ENCODE measurements at places on chromosomes 11 and 22.

GRCh38 chr11:99383648-99384245 is 363.0 kb downstream of the CNTN5 start:
- no peak for DNase-seq

- no peak for DNase-seq
Observed at GRCh38 chr11:12017243-12017678, 8.8 kb upstream of the DKK3 start.

- DNase-seq, result no peak
Observed at GRCh38 chr11:85857098-85857497, 1.9 kb downstream of the CCDC83 start.

DNA sequence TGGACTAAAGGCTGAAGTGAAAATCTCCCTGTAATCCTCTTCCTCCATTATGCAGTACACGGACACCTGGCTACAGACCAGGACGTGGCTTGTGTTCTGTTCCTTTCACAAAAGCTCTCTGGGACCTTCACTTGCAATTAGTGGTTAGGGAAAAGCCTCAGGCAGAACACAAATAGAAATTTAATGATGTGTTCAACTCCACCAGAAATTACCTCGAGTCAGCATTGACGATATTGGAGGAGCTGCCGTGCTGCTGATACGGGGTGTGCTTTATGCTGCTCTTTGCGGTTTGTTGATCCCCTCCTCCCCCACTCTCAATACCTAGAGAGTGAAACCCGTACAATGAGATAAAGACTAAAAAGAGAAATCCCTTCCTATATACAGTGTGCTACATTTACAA is 48.9 kb downstream of the POLD3 start:
- DNase-seq, result no peak

DNA sequence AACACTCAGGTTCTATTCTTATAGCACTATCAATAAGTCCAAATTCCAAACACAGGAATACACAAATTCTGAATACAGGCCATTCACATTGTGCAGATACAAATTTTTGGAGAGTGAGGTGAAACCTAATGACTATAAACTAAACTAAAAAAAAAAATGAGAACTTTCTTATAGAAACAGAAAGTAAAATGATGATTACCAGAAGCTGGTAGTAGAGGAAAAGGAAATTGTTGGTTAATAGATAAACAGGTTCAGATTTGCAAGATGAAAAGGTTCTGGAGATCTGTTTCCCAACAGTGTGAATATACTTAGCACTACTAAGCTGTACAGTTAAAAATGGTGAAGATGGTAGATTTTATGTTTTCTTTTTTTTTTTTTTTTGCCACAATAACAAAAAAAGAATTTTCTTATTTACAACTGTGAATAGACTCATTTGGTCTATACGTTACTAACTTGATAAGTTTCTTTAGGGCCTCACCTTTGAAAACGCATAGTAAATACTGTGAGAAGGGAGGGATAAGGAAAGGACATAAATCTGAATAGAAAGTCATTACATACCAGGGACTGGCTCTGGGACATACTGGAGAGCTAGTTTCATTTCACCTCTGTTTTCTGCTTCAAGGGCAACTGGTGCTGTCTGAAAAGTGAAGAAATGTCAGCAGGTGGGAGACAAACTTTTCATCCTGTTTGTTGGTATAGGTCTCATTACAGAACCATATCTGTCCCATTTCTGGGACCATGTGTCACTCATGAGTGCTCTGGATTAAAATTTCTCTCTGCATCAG is 14.2 kb upstream of the CCDC89 start:
- no peak for DNase-seq

GRCh38 chr22:44659140-44659539 is 42.9 kb upstream of the PRR5 start:
- no peak for DNase-seq

DNA sequence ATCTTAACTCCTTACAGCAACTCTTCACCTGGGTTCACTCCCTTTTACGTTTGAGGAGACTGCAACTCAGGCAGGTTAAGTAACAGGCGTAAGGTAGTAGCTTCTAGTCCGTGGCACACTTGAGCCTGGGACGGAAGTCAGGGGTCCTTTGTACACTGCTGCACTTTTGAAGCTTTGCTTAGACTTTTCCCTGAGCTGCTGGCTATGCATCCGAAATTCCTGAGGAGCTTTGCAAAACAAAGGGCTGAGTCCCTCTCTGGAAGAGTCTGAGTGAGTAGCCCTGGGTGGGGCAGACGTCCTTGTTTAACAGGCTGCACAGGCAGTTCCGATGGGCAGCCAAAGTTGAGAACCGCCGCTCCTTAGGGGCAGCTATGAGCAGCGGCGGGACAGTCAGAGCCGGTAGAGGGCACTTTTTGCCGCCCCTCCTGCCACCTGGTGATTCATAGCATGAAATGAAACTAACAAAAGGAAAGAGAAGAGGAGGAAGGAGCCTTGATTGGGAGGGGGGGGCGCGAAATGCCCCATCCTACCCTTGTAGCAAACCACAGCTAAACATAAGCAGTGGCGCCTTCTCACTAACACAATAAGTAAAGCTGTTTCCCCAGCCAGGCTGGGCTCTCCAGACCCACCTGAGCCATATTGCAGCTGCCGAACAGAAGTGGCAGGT is 1.4 kb downstream of the TMEM109 start:
- peak; percentile 77 for DNase-seq

DNA sequence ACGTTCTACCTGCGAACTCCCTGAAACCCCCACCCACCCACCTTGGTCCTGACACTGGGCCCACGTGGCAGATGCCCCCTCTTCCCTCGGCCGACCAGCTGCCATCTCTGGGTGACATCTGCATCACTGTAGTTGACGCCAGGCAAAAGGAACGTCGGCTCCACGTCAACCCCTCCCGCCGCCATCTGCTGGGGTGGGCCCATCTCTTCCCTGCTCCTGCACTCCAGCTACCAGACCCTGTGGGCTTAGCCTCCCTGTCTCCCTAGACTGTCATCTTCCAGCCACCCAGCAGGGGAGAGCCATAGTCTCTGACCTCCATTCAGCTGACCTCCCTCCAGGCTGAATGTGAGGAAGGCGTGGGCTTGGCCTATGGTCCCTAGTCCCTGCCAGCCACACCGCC is 21.4 kb downstream of the CHID1 start:
- no peak for DNase-seq

DNA sequence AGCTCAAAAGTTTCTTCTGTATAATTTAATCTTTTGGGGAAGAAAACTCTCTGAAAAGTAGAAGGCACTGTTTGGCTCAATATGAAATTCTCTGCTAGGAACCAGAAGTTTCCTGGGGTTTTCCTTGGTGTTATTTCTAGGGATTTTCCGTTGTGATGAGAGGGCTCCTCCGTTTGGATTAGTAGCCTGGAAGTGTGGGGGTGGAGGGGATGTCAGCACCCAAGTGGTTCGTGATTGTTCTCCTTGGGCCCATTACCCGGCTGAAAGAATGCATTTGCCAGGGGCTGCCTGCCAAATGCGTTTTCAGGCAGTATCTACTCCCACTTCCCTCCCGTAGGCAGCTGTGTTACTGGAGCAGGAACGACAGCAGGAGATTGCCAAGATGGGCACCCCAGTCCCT is 4.3 kb downstream of the SF3B2 start:
- DNase-seq, result peak; percentile 35

- no peak for DNase-seq
Observed at GRCh38 chr22:49013707-49014106, 814.0 kb downstream of the BRD1 start.

DNA sequence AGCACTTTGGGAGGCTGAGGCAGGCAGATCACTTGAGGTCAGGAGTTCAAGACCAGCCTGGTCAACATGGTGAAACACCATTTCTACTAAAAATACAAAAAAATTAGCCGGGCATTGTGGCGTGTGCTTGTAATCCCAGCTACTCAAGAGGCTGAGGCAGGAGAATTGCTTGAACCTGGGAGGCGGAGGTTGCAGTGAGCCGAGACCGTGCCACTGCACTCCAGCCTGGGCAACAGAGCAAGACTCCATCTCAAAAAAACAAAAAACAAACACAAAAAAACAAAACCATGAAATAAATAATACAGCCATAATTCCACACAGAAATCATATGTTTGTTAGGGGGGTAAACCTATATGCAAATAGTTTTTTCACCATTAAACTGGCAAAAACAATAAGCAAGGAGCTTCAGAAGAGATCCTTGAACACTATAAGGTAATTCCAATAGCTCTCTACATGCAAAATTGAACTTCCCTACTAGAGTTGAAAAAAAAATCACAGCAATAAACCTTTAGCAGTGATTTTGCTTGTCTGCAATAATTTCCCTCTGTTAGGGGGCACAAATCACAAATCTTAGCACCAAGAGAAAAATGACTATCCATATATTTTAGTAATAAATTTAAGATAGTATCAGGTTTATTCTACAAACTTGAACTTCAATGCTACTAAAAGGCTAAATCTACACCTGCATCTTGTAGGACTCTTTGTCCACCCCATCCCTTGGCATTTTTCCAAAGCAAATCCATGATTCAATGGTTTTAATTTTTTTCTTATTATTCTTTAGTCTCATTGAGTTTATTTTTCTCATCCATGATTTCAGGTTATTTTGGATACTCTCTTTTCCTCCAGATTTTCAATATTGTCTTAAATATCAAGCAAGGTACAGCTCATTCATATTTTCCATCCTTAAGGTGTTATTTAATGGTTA is 3.9 kb downstream of the CSTF3 start:
- no peak for DNase-seq

DNA sequence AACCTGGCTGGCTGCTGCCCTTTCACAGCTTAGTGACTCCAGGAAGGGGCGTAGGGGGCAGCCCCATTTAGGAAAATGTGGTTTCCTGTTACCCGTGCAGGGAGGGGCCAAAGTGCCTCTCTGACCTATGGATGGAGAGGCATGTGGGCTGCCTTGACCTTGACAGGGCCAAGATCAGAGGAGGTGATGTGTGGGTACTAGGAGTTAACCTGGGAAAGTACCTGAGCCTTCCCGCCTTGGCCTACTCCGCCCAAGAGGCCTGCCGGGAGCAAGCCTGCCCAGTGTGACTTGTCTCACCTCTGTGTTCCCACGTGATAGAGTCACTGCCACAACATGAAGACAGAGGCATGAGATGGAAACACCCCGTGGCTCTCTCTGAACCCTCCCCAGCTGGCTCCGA is 33.4 kb downstream of the GRAMD4 start:
- DNase-seq, result no peak

GRCh38 chr22:40405178-40406062 is 35.0 kb downstream of the SGSM3 start:
- DNase-seq, result no peak

DNA sequence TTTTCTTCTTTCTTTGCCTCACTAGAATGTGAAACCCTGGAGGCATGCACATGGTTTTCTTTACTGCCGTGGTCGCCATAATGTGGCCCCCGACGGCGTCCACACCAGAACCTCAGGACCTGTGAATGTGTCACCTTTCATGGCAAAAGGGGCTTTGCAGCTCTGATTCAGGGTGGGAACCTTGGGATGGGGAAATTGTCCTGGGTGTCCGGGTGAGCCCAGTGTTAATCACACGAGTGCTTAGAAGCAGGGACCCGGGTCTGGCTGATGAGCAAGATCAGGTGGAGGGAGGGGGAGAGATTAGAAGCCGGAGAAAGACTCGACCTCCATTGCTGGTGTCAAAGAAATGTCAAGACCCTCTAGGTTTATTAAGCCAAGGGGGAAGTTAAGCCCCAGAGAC is 74.7 kb upstream of the SHISAL1 start:
- DNase-seq, result no peak

- no peak for DNase-seq
Observed at GRCh38 chr11:10331548-10332289, 26.8 kb downstream of the ADM start.

DNA sequence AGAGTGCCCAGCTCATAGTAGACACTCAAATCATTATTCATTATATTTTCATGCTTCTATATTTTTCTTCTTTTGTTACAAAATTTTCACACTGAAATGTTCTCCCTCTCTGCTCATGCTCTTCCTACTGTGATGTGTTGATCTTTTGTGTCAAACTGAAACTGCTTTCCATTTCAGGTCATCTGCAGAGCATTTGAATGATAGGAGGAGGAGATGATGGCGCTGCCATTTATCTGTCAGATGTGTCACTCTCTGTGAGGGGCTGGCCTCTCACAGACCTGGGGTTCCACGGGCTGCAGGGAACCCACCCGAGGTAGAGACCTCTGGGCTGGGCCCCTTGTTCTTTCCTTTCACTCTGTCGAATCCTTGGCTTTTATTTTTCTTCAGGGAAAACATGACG is 41.1 kb downstream of the OR10A6 start:
- no peak for DNase-seq

- DNase-seq, result no peak
Observed at GRCh38 chr22:40751250-40751649, 67.9 kb downstream of the SLC25A17 start.

DNA sequence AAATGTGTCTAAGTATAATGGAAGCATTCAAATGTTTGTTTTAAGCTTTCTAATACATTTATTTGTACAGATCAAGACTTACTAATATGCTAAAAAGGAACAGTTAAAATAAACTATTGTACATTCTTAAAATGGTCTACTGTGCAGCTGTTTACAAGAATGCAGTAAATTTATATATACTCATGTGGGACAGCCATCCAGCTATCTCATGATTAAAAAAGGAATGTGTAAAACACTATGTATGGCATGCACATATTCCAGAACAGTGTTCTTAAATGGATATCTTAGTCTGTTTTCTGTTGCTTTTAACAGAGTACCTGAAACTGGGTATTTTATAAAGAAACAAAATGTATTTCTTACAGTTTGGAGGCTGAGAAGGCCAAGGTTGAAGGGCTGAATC is 30.2 kb upstream of the CSTF3 start:
- DNase-seq, result no peak

- no peak for DNase-seq
Observed at GRCh38 chr11:66281001-66281400, 3.0 kb downstream of the CNIH2 start.

GRCh38 chr11:22390283-22390655 is 52.1 kb downstream of the SLC17A6 start:
- DNase-seq, result no peak

DNA sequence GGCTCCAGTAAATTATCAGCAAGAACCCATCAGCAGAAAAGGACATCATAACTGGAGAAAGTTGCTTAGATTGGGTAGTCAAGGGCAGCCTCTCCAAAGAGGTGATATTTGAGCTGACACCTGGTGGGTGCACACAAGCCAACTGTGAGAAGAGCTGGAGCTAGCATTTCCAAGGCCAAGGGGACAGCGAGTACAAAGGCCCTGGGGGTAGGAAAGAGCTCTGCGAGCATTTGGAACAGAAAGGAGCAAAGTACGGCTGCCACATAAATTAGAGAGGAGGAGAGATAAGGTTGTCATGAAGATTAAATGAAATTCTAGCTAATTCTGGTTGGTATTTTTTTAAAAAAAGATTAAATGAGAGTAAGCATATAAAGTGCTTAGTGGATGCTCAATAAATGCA is 21.7 kb upstream of the SMCO4 start:
- DNase-seq, result no peak
